Cardiac septum (tissue), 1 donor: ENCODE measurements at places on chromosomes 5 and 9.

- DNase-seq: no peak
Observed at GRCh38 chr9:114167591-114168091, 12.3 kb downstream of the COL27A1 start.

DNA sequence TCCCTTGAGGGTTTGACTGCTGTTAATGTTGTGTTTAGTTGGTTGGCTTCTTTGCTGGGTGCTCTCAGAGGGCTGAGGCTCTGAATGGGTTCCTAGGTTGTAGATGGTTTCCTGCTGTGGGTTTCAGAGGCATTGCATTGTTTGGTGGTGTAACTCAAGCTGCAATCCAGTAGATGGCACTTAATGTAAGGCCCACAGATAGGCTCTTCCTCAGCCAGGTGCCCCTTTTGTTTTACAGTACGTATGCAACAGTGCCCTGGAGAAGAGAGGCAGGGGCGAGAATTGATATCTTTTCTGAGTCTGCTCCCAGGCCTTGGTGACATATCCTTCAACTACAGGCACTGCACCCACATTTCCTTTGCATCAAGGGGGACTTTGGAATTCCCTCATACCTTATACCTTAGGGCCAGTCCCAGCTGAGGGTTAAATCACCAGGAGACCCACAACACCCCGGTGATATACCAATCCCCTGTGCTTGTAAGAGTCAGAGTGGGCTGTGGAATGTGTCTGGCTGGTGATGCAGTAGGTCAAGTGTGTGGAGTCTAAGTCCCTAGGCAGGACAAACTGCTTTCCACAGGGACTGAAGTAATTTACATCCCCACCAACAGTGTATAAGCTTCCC lies 7.0 kb upstream of the UGT3A2 start:
- DNase-seq: no peak

DNA sequence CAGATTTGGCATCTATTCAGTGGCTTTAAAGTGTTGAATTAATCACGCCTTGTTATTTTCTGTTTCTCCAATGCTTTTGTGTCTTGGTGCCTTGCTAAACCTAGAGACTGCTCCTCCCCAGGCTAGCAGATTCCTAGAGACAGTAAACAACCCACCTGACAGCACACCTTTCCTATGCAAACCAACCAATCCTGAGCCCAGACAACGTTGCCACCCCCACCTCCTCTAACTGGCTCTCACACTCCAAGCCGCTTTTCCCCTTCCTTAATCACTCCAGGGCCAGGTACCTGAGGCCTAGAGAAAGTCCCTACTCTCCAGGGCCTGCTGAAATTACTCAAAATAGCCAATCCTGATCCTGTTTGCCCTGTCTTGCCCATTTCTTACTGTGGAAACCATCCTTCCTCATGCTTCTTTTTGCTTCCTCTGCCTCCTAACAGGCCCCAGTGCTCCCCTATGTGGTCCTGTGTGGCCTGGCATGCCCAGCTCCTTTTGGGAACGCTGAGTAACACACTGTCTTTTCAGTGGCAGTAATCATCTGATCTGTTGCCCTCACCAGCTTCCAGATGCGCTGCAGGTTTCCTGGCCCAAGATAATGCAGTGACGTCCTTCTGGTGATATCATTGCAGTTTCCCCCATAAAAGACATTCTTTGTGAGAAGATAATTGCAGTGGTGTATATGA lies 53.4 kb downstream of the GAS1 start:
- no peak for DNase-seq

DNA sequence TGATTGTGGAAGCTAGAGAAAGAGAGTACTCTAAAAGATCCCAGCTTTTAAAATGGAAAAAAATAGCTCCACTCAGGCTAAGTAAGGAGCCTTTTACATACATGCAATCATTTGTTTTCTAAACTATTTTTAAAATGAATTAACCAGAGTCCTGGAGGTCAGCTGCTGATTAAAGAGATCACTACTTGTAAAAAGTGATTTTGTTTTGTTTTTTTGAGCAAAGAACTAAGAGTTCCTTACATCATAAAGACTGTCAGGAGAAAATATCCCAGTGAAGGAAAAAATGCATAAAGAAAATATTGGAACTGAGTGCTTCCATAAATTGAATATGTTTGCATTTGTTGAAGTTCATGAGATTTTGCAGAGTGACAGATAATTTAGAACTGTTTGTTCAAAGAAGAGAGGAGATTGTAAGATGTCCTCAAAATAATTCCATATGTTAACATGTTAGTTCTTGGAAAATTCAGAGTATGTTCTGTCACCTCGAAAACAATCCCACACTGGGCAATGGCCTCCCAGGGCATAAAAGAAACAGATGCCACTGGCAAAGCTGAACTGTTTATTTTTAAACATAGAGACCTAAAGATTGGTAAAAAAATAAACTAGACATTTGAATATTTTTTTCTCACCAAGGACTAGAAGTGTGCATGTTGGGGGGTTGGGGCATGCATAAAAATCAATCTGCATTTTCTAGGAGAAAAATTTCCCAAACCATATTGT lies 264.7 kb downstream of the NPR3 start:
- DNase-seq: no peak

DNA sequence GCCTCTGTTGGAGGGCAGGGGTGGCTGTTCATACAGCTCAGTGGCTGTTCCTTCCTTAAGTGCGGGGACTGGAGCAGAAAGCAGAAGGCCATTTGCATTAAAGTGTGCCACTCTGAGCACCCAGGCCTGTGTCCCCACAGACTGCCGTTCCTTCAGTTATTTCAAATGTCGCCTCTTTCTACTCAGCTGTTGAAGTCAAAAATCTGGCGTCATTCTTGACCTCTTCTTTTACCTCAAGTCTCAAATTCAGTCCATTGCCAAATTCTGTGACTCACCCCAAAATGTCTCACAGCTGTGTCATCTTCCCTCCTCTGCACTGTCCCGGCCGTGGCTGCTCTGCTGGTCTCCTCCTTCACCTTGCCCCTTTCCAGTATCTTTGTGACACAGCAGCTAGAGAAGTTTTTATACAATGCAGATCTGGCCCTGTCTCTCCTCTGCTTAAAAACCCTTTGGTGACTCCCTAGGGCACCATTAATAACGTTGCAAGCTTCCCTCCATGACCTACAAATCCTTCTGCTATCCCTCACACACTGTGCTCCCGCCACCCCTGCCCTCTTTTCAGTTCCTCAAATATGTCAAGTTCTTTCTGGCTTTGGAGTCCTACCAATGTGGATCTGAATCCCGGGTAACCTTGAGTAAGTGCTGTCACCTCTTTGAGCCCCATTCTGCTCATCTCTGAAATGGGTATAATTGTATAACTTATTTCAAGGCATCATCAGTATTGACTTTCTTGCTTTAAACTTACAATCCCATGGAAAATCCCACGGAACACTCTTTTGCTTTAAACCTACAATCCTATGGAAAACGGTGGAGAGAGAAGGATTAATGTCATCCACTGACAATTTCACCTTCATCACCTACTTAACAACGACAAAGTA lies 98.3 kb upstream of the BOD1 start:
- DNase-seq: no peak

GRCh38 chr9:33468797-33469621 lies 4.7 kb downstream of the NOL6 start:
- peak; percentile 66 for DNase-seq

GRCh38 chr5:73448463-73449136 lies at the start of gene FOXD1:
FOXD1 (minus strand) TSS chr5:73448777; CDS start chr5:73448362, 415 bp downstream.
- DNase-seq: no peak

DNA sequence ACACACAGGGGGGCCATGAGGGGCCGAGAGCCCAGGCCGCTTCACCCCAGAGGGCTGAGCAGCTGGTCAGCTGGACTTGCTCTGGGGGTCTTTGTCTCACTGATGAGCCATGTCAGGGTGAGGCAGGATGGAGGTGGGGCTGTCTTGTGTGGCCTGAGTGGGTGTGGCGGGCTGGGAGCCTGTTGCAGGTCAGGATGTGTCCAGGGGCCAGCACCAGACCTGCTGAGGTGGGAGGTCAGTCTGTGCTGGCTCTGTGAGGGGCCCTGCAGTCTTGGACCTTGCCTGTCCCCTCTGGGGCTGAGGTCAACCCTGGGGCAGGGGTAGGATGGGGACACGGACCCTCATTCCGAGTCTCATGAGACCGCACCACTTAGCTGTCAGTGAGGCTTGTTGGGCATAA lies 56.9 kb downstream of the RXRA start:
- DNase-seq: no peak

DNA sequence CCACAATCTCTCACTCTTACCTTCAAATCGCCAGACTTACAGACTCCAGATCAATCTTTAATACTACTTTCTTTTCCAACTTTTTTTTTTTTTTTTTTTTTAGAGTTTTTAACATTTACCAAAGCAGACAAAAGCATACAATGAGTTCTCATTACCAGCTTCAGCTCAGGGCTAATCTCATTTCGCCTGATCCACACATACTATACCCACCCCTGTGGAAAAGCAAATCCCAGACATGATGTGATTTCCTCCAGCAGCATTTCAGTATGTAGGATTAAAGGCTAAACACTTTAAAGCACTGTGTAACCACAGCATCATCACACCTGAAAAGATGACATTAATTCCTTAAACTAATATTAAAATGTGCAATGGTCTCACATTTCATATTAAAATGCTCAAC lies 138.8 kb upstream of the RETREG1 start:
- no peak for DNase-seq

DNA sequence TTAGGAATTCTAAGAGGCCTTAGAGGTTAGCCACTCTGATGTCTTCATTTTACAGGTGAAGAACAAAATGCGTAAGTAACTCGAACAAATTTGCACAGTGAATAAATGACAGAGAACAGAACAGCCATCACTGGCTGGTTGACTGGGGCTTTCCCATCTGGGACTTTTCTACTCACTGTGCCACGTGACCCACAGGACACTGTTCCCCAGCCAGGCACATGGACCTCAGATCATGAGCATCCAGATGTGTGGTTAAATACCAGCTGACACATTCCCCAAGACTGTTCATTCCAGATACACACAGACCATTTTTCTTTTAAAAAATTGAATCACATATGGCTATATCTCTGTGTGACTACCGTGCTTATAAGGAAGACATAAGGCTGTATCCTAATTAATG lies 25.8 kb upstream of the MED10 start:
- no peak for DNase-seq

GRCh38 chr9:108099854-108100253 lies 610.3 kb upstream of the KLF4 start:
- DNase-seq: no peak

DNA sequence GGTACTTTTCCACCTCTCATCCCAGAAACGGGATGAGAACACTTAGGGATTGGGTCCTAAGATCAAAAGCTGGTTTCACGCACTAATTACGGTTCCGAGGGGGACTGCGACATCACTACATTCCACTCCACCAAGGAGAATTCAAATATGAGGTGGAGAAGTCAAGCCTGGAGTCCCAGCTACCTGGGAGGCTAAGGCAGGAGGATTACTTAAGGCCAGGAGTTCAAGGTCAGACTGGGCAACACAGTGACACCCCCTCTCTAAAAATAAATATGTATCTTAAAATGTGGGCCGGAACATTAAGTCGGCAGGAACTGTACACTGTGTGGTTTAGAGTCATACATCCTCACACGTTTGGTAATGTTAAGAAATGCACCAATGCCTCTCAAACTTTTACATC lies 1.6 kb downstream of the GOLGA2 start:
- DNase-seq: no peak

- no peak for DNase-seq
Observed at GRCh38 chr9:69030851-69031645, 4.5 kb upstream of the FXN start.

DNA sequence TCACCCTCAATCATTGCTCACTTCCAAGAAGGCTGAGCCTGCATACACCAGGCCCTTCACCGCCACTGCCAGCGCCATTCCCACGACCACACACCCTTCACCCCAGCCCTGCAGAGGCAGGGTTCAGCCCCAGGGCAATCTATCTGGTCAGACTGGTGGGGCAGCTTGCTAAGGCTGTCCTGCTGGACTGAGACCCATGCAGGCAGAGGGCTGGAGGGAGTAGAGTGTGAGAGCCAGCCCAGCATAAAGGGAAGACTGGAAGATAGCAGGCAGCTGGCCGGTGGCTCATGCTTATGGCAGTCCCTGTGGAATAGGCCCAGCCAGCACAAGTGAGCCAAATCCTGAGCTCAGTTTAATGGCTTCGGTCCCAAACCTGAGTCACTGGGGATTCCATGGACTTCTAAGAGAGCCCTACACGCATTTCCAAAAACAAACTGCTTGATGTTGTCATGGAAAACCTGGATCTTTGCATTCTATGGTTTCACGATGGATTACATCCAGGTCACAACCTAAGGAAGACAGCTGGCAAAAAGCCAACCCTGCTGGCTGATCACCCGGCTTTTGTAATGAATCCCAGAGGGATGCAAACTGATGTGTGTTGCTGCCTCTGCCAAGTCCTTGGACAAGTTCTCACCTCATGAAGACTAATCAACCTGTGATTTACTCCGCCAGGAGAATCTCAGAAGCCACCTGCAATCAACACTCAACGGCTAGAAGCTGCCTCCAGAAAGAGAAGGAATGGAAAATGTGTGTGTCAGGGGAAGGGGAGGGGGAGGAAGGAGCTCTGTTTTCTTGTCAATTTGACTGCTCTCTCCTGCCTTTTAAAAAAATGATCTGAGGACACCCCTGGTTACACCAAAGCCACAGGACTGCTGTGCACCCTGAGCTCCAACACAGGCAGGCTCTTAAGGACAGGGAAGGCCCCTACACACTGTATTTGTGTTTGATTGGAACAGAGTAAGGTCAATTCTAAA lies 143.6 kb downstream of the LHFPL2 start:
- DNase-seq: peak; percentile 90

GRCh38 chr5:116529615-116530014 lies 45.0 kb downstream of the SEMA6A start:
- no peak for DNase-seq

GRCh38 chr9:23615569-23615968 lies 210.5 kb downstream of the ELAVL2 start:
- DNase-seq: no peak

DNA sequence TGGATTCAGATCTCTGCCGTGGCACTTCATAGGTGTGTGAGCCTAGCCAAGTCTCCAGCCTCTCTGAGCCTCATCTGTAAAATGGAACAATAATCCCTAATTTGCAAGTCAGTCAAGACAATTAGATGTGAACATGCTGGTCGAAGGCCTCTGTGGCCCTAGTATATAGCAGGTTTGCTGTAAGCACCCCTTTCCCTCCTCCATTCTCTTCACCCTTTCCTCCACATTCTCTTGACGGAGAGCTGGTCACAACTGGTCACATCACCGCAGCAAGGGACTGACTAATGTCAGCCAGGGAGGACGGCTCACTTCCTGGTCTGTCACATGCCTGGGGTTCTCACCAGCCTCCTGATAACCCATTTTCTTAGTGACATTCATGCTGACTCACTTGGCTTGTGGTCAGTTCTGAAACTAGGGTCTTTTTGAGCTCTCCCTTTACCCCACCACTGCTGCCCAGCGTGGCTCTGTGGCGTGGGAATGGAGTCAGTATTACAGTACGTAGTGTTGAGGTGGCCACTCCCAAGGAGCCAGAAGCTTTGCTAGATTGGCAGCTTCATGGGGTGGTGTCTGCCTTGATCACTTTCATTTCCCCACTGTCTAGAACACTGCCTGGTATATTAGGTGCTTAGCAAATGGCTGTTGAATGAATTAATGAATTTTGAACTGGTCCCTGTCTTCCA lies 47.8 kb downstream of the ERGIC1 start:
- DNase-seq: no peak

- DNase-seq: no peak
Observed at GRCh38 chr5:139745132-139745799, 50.3 kb upstream of the PSD2 start.
